ENCODE measurements at places on chromosomes 5 and 9. TPM values are rescaled to one million over a fixed set of nuclear protein-coding genes. Genes with fewer than 3 reads are reported as not detected.

- H3K27ac ChIP-seq = no peak overlapping the region
- no peak for DNase-seq
- no peaks in the 10 kb centered on the region for H3K27me3 ChIP-seq
These were observed 9.4 kb upstream of the TENT4A start for GRCh38 chr5:6703806-6704205.

ZNF474 gene
- total RNA-seq = not detected

RECK gene
- 12.1 TPM for total RNA-seq

LEAP2 gene
- total RNA-seq = 8.1 TPM

- no peak for DNase-seq
- no peak overlapping the region for H3K27ac ChIP-seq
- no peaks in the 10 kb centered on the region for H3K4me1 ChIP-seq
These were observed 200.7 kb downstream of the AOPEP start for GRCh38 chr9:94927048-94927761.

GRCh38 chr5:111394586-111394985 lies 117.7 kb downstream of the STARD4 start:
- H3K4me3 ChIP-seq = no peak overlapping the region
- no peaks in the 10 kb centered on the region for H3K4me1 ChIP-seq
- peaks cover 4% of the 10 kb centered on the region for H3K36me3 ChIP-seq

DNA sequence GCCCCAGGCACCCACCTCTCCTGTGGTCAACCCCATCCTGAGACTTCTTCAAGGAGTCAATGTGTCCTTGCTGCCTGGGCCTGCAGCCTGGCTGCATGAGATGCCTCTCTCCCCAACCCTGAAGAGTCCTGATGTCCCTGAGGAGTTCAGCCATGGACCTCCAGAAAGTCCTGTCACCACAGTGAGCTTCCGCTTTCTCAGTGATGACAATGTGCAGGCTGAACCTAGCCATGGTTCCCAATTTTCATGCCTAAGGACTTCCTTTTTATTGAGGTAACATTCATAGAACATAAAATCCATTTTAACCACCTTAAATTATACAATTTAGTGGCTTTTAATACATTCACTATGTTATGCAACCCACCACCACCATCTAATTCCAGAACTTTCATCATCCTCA lies 29.1 kb downstream of the DAP start:
- H3K27ac ChIP-seq = no peak overlapping the region
- no peak overlapping the region for H3K4me3 ChIP-seq
- peaks cover 5% of the 10 kb centered on the region for H3K4me1 ChIP-seq
- no peaks in the 10 kb centered on the region for H3K36me3 ChIP-seq
- no peaks in the 10 kb centered on the region for H3K27me3 ChIP-seq

HAVCR2 gene
- total RNA-seq = 4.5 TPM

DNA sequence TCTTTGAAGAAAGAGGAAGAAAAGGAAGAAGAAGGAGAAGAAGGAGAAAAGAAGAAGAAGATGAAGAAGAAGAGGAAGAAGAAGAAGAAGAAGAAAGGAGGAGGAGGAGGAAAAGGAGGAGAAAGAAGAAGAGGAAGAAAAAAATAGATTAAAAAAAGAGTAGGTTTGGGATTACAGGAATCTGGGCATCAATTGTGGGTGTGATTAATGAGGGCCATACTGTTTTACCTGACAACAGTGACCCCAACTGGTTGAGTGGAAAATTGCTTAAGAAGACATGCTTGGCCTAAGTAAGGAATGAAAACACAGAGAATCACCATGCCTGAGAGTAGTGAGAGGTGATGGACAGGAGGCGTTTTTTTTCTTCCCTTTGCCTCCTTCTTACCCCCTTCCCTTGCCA lies 114.6 kb downstream of the FAM170A start:
- H3K27me3 ChIP-seq = no peaks in the 10 kb centered on the region
- no peak overlapping the region for H3K27ac ChIP-seq
- H3K4me1 ChIP-seq = no peaks in the 10 kb centered on the region
- no peaks in the 10 kb centered on the region for H3K36me3 ChIP-seq

- no peak overlapping the region for H3K4me3 ChIP-seq
- peaks cover 38% of the 10 kb centered on the region for H3K36me3 ChIP-seq
- H3K27ac ChIP-seq = no peak overlapping the region
- DNase-seq = no peak
- H3K27me3 ChIP-seq = no peaks in the 10 kb centered on the region
These were observed 63.6 kb downstream of the CEP120 start for GRCh38 chr5:123359454-123360200.

DNA sequence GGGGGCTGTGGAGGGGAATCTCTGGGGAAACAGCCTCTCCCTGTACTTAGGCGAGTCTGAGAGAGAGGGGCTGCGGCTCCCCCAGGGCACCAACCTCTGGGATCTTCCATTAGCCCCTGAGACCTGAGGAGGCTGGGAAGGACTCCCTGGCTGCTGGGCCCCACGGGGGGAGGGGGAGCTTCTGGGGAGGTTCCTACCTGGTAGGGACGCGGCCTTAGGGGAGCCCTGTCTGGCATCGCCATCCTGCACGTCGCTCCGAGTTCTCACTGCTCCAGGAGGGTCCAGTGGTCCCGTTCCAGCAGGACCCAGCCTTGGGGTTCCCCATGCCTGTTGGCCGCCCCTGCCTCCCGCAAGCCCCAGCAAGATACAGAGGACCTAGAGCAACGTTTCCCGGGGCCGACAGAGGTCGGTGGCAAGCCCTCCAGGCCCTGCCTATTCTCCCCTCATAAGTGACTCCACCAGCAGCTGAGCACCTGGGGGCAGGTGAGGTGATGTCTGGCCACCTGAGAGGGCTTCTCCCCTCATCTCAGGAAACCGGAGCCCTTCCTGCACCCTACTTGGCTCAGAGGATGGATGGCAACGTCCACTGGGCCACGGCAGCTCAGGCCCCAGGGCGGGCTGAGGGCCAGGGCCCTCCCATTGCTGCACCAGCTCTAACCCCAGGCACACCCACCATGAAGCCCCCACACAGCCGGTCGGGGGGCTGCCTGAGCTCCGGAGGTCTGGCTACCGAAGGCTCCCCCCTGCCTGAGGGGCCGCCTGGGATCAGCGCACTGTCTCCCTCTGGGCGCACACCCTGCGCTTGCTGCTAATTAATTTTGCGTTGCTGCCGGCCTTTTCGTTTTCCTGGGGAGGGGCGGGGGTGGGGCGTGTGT lies 22.5 kb downstream of the TPPP start:
- peaks cover 29% of the 10 kb centered on the region for H3K4me1 ChIP-seq
- peak; percentile 31 for DNase-seq
- no peaks in the 10 kb centered on the region for H3K36me3 ChIP-seq
- no peak overlapping the region for H3K27ac ChIP-seq
- no peak overlapping the region for H3K4me3 ChIP-seq

DNA sequence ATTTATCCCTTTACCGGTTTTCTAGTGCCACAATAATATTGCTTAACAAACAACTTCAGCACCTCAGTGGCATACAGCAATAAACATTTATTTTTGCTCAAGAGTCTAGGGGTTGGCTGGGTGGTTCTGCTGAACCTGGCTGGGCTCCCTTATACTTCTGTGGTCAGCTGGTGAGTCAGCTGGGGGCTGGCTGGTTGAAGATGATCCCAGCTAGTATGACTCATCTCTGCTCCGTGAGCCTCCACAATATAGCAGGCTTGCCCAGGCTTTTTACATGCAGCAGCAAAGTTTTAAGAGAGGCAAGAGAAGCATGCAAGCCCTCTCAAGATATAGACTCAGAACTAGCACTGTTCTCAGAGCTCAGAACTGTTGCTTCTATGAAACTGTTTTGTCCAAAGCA lies 523.5 kb upstream of the CLINT1 start:
- H3K4me1 ChIP-seq = no peaks in the 10 kb centered on the region
- DNase-seq = no peak
- H3K36me3 ChIP-seq = no peaks in the 10 kb centered on the region
- H3K4me3 ChIP-seq = no peak overlapping the region
- no peaks in the 10 kb centered on the region for H3K27me3 ChIP-seq
- H3K27ac ChIP-seq = no peak overlapping the region

GRCh38 chr9:2263111-2263510 lies 248.0 kb downstream of the SMARCA2 start:
- no peak overlapping the region for H3K27ac ChIP-seq
- no peaks in the 10 kb centered on the region for H3K36me3 ChIP-seq
- H3K27me3 ChIP-seq = no peaks in the 10 kb centered on the region

IFNA21 gene
- total RNA-seq = not detected

PCDHGB4 gene
- total RNA-seq = 0.23 TPM

COL27A1 gene
- 1.3 TPM for total RNA-seq

CCIN gene
- not detected for total RNA-seq

DNA sequence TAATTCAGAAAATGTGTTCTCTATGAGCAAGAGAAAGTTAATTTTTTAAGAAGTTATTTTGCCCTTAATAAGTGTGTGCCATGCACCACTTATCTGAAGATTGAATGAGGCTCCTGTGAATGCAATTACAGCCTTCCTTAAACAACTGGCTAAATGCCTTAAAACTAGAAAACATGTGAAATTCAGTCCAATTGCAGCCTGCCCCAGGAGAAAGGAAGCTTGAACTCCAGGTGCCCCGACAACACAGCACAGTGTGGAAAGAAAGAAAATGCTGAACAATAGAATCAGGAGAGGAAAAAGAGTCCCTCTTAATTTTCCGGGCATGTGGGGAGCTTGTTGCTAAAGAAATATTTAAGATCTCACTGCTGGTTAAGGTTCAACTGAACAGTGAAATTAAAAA lies 8.8 kb downstream of the LHFPL2 start:
- no peak for DNase-seq
- H3K27me3 ChIP-seq = no peaks in the 10 kb centered on the region
- no peak overlapping the region for H3K4me3 ChIP-seq
- no peaks in the 10 kb centered on the region for H3K4me1 ChIP-seq
- H3K27ac ChIP-seq = no peak overlapping the region
- no peaks in the 10 kb centered on the region for H3K36me3 ChIP-seq

All from CD4-positive, alpha-beta memory T cell (primary cell).